ENCODE measurements at places on chromosomes 1 and 21. TPM values are rescaled to one million over a fixed set of nuclear protein-coding genes. Genes with fewer than 3 reads are reported as not detected.
A peak's percentile ranks its signal among the peaks of the same experiment; 100 is the strongest.

TNFRSF4 gene
- polyA plus RNA-seq: 4.5 TPM

LMX1A gene
- polyA plus RNA-seq: not detected

GRCh38 chr1:63688302-63688890, 85.4 kb upstream of the ROR1 start:
- DNase-seq: no peak

DNA sequence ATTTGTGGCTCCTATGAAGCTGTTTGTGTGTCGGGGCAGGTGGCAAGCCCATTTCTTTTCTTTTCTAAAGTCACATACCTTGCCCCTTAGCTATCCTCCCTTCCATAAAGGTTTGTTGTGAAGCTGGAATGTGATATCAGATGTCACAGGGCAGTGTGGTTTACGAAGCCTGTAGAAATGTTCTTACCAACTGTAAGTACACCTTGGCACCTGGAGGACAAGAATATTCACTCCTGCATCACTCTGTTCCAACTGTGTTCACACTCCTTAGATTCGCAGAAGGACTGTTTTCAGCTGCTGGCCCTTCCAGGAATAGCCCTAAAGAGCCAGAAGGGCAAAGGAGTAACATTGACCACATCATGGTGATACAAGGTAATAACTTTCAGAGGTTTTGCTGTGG, 176.9 kb downstream of the FGGY start:
- no peak for DNase-seq

GRCh38 chr1:53376041-53376461, 48.2 kb upstream of the LRP8 start:
- no peak for DNase-seq

DNA sequence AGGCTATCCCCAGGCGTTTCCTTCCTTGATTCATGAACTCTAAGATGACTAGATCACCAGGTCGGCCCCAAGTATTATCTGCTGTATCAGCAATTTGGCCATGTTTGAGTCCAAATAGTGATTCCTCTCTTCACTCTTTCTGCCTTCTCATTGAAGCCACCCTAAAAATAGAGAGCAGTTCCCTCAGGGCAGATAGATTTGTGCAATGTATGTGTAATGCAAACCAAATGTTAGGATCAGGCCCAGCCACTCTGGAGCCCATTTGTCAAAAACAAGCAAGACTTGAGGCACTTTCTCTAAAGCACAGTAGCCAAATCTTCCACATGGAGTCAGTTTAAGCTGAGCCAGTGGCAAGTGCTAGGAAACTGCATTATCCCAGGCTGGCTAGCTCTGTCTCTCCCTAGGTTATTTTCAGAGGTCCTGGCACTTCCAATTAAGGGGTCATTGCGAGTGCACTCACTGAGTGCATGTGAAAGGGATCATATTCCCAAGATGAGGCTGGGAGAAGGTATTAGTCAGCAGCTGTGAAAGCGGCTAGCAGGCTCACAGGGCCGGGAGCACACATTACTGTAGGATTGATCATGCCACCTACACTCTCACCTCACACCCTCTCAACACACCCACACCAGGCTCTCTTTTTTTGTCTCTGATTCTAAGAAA, 97.9 kb upstream of the RAB3GAP2 start:
- DNase-seq: no peak

FAM43B gene
- 0.64 TPM for polyA plus RNA-seq

GRCh38 chr1:75275631-75276030, 141.4 kb downstream of the LHX8 start:
- DNase-seq: no peak

- no peak for DNase-seq
Measured at GRCh38 chr1:69702085-69702484, 134.4 kb downstream of the LRRC7 start.

DNA sequence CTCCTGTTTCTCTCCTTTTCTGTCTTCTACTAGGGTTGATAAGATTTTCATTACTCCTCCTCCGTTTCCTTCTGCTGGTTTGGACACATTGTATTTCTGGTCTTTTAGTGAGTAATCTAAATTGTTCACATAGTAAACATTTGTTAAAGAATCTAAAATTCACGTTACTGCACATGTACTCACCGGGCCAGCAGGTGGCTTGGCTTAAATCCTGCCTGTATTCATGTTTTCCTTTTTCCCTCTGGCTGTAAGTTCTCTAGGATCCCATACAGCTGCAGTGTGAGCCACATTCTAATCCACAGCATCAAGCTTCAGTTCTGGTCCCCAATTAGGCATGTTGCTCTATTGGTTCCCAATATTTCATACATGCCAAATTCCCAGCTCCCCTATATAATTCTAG, 958.3 kb downstream of the ADGRL2 start:
- DNase-seq: no peak

DNA sequence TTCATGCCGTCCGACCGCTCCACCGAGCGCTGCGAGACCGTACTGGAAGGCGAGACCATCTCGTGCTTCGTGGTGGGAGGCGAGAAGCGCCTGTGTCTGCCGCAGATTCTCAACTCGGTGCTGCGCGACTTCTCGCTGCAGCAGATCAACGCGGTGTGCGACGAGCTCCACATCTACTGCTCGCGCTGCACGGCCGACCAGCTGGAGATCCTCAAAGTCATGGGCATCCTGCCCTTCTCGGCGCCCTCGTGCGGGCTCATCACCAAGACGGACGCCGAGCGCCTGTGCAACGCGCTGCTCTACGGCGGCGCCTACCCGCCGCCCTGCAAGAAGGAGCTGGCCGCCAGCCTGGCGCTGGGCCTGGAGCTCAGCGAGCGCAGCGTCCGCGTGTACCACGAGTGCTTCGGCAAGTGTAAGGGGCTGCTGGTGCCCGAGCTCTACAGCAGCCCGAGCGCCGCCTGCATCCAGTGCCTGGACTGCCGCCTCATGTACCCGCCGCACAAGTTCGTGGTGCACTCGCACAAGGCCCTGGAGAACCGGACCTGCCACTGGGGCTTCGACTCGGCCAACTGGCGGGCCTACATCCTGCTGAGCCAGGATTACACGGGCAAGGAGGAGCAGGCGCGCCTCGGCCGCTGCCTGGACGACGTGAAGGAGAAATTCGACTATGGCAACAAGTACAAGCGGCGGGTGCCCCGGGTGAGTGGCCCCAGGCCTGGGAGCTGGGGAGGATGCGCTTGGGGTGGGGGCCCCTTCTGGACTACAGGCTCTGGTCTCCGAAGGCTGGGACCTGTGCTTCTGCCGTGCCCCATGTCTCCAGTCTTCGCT, 1.1 kb downstream of the SKI start:
- DNase-seq: peak; percentile 89
